ENCODE measurements at places on chromosomes 12 and 14.

GRCh38 chr12:12975322-12976077 lies 23.5 kb upstream of the GPRC5D start:
- DNase-seq, result no peak

GRCh38 chr12:19988001-19988400 lies 380.3 kb upstream of the PDE3A start:
- DNase-seq, result no peak

DNA sequence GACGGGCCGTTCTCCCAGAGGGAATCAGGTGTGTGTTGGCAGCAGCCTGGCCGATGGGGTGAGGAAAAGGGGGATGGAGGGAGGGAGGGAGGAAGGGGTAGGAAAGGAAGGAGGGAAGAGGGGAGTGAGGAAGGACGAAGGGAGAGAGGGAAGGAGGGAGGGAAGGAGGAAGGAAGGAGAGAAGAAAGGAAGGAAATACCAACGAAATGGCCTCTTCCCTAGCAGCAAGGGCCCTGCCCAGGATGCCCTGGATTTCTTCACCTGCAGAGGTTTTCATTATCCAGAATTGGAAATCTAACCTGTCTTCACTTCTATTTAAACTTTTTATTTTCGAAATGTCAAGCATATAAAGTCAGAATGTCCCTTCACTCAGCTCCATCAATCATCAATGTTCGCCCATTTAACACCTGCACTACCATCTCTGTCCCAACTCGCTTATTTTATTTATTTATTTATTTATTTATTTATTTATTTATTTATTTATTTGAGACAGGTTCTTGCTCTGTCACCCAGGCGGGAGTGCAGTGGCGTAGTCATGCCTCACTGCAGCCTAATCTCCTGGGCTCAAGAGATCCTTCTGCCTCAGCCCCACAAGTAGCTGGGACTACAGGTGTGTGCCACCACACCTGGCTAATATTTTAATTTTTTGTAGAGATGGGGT lies 70.7 kb downstream of the ACACB start:
- no peak for DNase-seq

GRCh38 chr14:89303456-89304435 lies 113.3 kb downstream of the FOXN3 start:
- peak; percentile 90 for DNase-seq

DNA sequence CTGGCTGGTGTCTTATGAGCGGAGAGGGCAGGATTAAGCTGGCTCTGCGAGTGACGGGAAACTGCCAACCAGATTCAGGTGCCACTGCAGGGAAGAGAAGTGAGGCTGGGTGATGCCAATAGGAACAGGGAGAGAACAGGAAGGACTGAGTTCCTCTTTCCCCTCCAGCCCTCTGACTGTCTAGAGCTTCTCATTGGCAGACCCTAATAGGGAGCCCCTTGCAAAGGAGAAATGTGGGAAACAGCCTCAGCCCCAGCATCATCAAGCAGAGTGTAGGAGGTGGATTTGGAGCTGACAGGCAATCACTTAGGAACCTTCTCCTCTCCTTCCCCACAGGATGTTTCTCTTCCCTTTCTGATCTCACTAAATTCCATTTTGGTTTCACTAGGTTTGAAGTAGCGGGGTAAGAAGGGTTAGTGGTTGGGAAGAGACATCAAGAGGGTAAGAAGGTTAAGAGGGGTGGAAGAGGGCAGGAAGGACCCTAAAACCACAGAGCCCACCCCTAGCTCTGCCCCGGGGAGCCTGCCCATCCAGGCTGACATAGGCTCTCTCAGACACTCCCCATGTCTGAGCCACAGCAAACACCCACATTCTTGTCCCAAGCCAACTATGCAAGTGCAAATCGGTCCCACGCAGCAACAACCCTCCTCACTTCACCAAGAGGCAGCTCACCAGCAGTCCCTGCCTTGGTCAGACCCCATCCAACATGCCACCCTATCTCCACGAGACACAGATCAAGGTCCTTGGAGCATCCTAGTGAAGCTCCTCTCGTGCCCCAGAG lies 111.1 kb downstream of the STAB2 start:
- no peak for DNase-seq

GRCh38 chr12:125314051-125314755 lies 249.0 kb downstream of the AACS start:
- DNase-seq, result no peak

- peak; percentile 36 for DNase-seq
Observed at GRCh38 chr12:71242511-71242910, 84.7 kb upstream of the TSPAN8 start.

DNA sequence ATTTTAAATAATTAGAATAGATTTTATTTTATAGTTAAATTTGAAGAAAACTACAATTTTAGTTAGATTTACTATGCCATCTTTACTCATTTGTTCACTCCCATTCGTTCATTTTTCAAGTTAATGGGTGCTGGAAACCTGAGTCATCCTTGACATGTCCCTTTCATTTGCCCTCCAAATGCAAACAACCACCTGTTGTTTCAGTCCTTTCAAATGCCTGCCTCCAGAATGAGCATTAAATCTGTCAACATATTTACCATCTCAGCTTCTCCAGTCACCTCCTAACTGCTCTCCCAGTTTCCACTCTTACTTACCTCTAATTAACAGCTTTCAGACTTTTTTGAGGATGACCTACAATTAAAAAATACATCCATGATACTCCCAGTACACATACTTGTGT lies 375.5 kb downstream of the RAD51B start:
- DNase-seq, result no peak

DNA sequence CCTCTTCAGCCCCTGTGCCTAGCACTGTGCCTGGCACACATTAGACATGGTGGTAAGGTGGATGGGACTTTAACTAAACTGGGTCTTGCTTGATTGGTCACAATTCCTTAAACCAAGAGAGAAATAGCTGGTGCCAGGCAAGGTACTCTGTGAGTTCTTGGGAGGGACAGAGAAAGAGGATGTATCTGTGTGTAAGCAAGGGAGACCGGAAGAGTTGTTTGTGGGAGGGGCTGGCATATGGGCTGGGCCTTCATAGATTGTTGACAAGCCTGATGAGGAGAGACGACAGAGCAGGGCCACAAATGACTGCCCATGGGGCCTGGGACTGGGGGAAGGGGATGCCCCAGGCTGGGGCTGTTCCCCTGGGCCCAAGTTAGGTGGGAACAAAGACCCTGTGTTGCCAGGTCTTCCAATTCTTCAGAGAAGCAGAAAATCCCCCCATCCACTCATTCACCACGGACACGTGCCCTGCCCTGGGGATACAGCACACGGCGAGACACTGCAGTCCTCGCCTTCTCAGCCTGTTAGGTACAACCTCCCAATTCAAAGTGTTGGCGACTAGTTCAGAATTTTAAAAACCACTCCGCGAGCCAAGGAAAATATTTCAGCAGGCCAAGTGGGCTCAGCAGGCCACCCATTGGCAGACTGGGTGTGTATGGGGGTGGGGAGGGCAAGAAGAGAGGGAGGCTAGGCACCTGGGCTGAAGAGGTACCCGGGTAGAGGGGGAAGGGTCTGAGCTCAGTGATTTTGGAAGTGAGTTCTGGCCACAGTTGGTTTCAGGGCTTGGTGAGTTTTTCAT lies 11.4 kb upstream of the CYP46A1 start:
- peak; percentile 52 for DNase-seq

- DNase-seq, result no peak
Observed at GRCh38 chr12:46266382-46266791, 2.5 kb downstream of the SLC38A1 start.

GRCh38 chr12:121297435-121297991 lies 1.0 kb upstream of the CAMKK2 start:
- no peak for DNase-seq

DNA sequence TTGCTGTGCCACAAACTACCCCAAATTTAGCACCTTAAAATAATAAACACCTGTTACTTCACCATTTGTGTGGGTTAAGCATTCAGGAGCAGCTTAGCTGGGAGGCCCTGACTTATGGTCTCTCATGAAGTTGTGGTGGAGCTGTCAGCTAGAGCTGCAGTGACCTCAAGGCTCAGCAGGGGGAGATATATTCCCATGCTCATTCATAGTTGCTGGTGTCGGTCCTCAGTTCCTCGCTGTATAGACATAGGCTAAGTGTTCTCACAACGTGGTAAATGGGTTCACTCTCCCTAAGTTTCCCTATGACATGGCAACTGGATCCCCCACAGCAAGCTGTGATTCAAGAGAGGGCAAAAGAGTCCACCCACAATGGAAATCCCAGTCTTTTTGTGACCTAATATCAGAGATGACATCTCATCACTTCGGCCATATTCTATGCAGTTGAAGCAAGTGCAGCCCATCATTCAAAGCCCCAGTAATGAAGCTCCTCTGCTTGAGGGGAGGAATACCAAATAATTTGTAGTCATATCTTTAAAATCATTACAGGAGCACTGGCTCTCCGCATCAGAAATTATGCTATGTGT lies 41.1 kb downstream of the PRB3 start:
- peak; percentile 19 for DNase-seq

DNA sequence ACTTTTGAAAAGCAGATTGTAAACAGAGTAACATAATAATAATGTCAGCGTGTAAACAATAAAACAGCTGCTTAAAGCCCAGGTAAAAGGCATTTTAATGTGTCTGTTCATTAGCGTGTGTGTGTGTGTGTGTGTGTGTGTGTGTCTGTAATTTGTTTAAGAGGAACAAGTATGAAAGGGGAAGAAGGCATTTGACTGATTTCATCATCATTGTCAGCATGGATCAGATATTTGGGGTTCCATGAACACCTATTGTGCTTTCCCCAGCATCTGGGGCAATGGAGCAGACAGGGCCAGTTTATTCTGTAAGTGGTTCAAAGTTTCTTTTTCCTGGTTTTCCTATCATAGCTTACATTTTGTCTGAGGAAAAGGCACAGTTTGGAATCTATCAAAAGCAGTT lies 28.9 kb downstream of the SLC25A21 start:
- DNase-seq, result no peak

DNA sequence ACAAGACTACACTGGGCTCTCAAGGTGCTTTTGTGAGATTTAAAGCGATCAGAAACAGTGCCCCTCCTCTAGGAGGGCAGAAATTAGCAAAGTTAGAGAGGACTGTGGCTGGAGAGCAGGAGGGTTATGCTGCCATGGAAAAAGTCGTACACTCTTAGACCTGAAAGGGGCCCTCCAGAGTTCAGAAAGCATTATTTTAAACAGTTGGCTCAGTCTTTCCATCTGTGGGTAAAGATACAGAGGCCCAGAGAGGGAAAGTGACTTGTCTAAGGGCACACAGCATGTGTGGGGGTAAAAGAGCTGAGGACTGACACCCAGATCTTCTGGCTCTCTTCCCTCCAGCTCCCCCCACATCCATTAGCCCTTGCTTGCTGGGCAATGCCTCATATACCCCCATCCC lies 47.1 kb downstream of the FOXN4 start:
- DNase-seq, result no peak

DNA sequence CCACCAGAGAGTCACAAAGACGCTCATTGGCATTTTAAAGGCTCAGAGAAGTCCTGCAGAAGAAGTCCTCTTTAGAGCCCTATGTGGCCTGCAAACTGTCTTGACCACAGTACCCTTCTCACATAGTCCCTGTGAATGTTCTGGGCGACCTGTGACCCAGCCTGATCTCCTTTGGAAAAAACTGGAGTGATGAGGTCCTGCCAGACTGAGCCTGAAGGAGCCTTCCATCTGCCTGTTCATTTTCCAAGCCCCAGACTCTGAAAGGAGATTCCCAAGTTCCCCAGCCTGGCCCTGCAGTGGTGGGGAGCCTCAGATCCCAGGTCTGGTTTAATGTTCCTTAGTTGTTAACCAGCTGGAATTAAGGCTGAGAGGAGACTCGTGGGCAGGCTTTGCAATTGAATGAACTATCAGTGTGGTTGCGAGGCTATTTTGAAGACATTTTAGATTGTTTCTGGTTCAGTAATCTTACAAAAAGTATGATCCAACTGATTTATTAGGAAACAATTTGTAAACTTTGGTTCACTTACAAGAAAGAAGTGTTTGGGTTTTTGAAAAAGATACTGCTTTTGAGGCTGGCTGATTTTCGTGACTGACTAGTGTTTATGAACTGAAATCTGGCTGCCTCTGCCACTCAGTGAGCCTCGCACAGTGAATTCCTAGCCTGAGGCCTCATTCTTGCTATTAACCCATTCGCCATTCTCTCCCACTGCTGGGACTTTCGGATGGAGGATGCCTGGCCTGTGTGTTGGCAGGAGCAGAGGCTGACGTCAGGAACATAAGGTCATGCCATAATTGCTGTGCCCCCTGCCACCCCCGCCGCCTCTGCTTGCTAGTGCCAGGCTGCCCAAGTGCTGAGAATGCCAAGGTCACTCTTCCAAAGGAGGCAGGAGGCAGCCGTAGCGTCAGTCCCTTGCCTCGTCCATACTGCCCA lies 249.0 kb downstream of the CACNA1C start:
- DNase-seq, result peak; percentile 38

GRCh38 chr14:100102156-100102785 lies 37.0 kb downstream of the EVL start:
- no peak for DNase-seq

DNA sequence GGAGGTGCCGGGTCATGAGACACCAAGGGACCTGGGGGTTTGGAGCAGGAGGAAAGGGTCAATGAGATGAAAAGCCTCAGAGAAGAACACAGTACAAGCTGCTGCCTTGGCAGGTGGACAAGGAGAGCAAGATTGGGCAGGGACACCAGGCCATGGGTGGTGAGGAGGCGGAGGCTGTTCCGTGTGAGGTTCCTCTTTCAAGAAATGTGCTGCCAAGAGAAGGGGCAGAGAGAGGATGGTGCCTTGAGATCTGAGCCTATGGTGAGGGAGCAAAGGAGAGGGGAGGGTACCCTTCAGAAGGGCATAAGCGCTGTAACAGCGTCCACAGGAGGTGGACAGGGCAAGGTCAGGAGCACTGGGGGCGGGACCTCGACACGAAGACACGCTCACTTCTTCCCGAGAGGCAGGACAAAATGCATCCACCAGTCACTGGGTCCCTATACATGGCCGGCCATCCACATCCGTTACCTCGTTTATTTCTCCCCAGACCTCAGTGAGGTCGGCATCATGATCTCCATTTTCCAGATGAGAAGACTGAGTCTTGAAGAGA lies 100.2 kb downstream of the B4GALNT3 start:
- DNase-seq, result no peak

DNA sequence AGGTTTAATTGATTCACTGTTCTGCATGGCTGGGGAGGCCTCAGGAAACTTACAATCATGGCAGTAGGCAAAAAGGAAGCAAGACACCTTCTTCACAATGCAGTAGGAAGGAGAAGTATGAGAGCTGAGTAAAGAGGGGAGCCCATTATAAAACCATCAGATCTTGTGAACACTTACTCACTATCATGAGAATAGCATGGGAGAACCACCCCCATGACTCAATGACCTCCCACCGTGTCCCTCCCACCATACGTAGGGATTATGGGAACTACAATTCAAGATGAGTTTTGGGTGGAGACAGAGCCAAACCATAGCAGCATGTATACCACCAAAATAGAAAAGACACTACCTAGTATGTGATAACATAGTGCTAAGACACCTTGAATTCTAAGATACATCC lies 2.9 kb upstream of the HMGA2 start:
- no peak for DNase-seq
